ENCODE measurements at places on chromosomes 1 and 21.

GRCh38 chr1:98903726-98904125 is 100.9 kb downstream of the PLPPR5 start:
- no peak for DNase-seq

GRCh38 chr1:205961991-205962820 is 18.9 kb upstream of the SLC26A9 start:
- DNase-seq: no peak

GRCh38 chr1:177858332-177858821 is 111.5 kb downstream of the SEC16B start:
- DNase-seq: no peak

GRCh38 chr1:84687714-84688462 is 2.4 kb downstream of the SSX2IP start:
- DNase-seq: no peak

DNA sequence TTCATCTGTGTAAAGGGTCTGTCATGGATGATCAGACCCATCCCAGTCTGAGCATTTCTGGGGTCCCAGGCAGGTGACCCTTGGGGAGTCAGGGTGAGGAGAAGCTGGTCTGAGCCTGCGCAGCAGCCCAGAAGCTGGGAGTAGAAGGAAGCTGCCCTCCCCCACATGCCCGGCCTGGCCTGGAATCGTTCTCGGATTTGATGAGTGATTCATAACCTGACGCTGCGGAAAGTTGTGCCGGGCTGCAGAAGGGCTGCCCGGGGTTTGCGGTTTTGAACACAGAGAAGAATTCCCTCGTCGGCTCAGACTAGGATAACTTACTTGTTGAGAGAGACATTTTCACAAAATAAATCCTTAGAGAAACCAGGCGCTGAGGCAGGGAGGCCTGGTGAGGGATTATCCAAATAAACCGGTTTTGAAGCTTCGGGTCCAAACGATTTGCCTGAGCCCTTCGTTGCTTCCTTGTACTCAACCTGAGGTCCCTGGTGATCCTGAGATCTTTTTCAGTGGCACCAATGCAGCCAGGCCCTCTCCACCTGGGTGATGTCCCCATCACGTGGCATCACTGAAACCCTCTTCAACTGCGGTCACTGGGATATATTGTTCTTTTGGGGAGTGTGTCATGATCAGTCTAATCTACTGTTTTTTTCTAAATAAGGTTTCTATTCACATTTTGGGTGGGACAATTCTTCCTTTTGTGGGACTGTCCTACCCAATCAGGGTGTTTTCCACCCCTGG is 29.2 kb downstream of the EPHB2 start:
- no peak for DNase-seq

GRCh38 chr1:158026651-158027050 is 33.2 kb downstream of the KIRREL1 start:
- no peak for DNase-seq

GRCh38 chr1:193114485-193115095 is 7.2 kb upstream of the CDC73 start:
- no peak for DNase-seq

- no peak for DNase-seq
Observed at GRCh38 chr1:213523781-213524398, 463.9 kb upstream of the PROX1 start.

Data from effector CD4-positive, alpha-beta T cell (primary cell).